ENCODE measurements at places on chromosomes 6 and 20.

DNA sequence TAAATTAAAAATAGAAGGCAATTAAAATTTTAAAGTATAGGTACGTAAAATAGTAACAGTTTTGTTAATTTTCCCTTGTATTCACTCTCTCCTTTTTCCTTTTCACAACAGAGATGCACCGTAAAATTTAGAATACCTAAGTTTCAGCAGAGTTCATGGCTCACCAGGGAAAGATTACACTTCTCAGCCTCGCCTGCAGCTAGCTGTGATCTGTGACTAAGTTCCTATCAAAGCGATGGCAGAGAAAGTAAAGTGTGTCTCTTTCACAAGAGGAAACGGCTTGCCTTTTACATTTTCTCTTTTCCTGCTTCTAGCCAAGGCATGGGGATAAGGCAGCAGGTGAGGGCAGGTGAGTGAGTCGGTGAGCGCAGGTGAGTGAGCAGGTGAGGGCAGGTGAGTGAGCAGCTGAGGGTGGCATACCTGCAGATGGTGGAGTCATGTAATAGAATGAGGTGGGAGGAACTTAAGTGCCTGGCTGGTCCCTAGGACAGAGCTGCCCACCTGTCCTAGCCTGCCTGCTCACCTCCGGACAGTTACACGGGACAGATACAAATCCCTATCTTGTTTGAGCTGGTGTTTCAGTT lies 30.9 kb downstream of the ZFP64 start:
- H3K4me3 ChIP-seq, result no peak overlapping the region
- H3K27ac ChIP-seq, result no peak overlapping the region
- no peak for DNase-seq
- no peaks in the 10 kb centered on the region for H3K36me3 ChIP-seq

DNA sequence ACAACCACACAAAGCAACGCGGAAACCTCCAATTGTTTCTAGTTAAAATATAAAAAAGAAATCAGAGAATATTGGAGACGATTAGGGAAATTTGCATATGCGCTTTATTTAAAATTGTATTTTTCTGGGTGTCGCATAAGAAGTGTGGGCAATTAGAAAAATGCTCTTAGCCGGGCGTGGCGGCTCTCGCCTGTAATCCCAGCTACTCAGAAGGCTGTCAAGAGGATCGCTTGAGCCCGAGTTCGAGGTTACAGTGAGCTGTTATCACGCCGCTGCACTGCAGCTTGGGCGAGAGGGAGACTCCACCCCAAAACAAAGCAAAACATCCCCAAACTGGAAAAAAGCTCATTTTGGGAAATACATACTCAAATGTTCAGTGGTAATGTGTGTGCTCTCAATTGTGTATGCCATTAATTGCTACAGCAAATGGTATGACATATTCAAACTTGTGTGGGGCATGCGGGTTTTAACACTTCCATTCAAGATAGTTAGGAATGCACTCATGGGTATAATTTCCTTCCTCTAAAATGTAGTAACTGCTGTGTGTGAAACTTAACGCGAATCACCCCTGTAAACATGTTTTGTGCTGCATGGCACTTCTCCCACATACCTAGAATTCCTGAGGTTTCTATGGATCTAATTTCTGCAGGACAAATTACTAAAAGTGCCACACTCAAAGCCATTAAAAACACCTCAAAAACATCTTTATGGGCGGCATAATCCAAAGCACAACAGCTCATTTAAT lies 54.7 kb upstream of the HFE start:
- H3K4me3 ChIP-seq, result peak overlapping the region; percentile 44
- H3K4me1 ChIP-seq, result no peaks in the 10 kb centered on the region
- H3K27ac ChIP-seq, result peak overlapping the region; percentile 82
- no peak for DNase-seq
- no peaks in the 10 kb centered on the region for H3K36me3 ChIP-seq

- peak overlapping the region; percentile 9 for H3K27ac ChIP-seq
- H3K4me3 ChIP-seq, result no peak overlapping the region
- no peaks in the 10 kb centered on the region for H3K4me1 ChIP-seq
- H3K36me3 ChIP-seq, result no peaks in the 10 kb centered on the region
Measured at GRCh38 chr6:44008821-44009370, 118.4 kb downstream of the MRPL14 start.

- H3K36me3 ChIP-seq, result no peaks in the 10 kb centered on the region
- no peak overlapping the region for H3K4me3 ChIP-seq
- no peak for DNase-seq
- no peak overlapping the region for H3K27ac ChIP-seq
Measured at GRCh38 chr20:34904202-34904621, 27.8 kb downstream of the ACSS2 start.

DNA sequence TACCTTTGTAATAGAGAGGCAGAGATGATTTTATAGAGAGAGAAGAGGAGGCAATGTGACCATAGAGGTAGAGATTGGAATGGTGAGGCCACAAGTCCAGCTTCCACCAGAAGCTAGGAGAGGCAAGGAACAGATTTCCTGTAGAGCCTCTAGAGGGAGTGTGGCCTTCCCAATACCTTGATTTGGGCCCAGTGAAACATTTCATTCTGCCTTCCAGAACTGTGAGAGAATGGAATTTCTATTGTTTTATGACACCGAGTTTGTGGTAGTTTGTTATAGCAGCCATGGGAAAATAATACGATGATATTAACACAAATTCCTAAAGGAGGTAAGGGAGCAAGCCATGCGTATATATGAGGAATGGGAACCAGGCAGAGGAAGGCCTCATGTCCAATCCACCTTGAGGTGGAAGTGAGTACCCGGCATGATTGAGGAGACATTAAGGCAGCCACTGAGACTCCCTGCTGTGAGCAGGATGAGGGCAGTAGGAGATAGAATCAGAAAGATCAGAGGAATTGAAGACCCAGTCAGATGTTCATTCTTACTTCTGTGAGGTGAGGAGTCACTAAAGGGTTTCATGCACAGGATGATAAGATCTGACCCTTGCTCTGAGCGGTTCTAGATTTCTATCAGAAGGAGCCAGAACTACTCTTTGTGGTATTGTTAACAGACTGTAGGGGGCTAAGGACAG lies 636.3 kb upstream of the IMPG1 start:
- no peak for DNase-seq
- no peaks in the 10 kb centered on the region for H3K27me3 ChIP-seq
- no peak overlapping the region for H3K4me3 ChIP-seq
- H3K4me1 ChIP-seq, result no peaks in the 10 kb centered on the region

- H3K27ac ChIP-seq, result no peak overlapping the region
- no peak for DNase-seq
- H3K4me1 ChIP-seq, result no peaks in the 10 kb centered on the region
- H3K4me3 ChIP-seq, result no peak overlapping the region
Measured at GRCh38 chr6:1487239-1487638, 97.9 kb downstream of the FOXF2 start.

DNA sequence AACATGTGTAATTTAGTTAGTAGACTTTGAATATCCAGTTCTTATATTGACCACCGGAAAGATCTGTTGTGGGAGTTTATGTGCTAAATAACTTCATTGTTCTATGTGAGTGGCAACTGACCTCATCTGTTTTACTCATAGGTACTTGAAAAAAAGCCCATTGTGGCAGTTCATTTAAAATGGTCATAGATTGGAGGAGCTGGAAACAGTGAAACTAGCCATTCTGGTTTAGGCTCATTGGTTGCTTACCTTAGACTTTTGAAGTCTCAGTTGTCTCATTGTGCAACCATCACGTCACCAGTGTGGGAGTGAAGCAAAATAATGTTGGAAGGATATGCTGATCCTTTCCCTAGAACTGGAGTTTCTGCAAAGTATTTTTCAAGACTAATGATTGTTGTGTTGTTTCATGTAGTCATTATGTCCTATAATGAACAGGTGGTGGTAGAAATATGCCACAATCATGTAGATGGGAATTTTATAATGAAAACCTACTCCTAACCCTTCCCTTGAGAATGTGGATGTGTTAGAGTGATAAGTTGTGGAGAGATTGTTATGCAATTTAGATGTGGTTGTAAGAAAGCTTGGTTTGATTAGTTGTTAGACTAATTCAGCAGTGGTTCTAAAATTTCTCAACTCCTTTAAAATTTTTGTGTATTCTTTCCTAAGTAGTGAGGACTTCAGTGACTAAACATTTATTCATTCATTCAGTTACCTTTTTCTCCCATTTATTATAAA lies 18.3 kb downstream of the DSP start:
- no peaks in the 10 kb centered on the region for H3K4me1 ChIP-seq
- DNase-seq, result no peak
- H3K4me3 ChIP-seq, result no peak overlapping the region
- H3K36me3 ChIP-seq, result no peaks in the 10 kb centered on the region

- no peak overlapping the region for H3K27ac ChIP-seq
- DNase-seq, result no peak
- H3K4me3 ChIP-seq, result no peak overlapping the region
- no peaks in the 10 kb centered on the region for H3K27me3 ChIP-seq
- no peaks in the 10 kb centered on the region for H3K4me1 ChIP-seq
Measured at GRCh38 chr20:14470977-14471661, 133.7 kb upstream of the FLRT3 start.

DNA sequence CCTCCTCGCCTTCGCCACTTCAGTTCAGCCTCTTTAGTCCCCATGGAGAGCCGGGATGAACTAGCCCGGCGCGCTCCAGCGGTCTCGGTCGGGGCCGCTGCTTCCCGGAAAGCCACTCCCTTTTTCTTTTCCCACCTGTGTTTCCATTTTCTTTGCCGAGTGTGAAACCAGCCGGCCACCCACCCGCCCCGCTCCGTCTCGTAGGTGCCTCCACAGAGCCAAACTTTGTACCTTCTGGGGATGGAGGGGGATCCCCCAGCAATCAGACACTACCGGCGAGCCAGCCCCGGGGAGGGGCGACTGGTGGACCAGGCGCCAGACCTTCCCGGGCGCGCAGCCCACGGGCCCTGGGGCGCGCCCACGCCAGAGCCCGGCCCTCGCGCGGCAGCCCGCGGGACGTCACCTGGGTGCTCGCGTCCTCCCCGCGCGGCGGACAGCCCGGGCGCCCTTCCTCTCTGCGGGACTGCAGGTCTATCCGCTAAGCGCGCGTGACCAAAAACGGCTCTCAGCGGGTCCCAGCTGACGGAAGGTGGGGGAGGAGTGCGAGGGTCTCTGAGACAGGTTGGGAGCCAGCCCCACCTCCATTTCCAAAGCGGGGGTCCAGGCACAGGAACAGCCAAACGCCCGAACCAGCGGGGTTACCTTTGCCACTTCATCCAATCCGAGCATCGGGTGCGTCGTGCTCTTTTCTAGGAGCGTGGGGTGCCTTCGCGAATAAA lies at the start of gene MCHR2:
Gene MCHR2 (minus strand): TSS at position 691 of the 719 bp plus-strand sequence. CDS start 38,076 bp downstream, outside the sequence.
- no peaks in the 10 kb centered on the region for H3K27me3 ChIP-seq
- no peak within 1 kb of the TSS for H3K4me3 ChIP-seq
- no peak for DNase-seq
- H3K27ac ChIP-seq, result no peak within 1 kb of the TSS
- no peaks in the 10 kb centered on the region for H3K4me1 ChIP-seq

- no peak for DNase-seq
- H3K27ac ChIP-seq, result no peak overlapping the region
- H3K4me1 ChIP-seq, result no peaks in the 10 kb centered on the region
Measured at GRCh38 chr20:41738604-41739206, 120.5 kb upstream of the CHD6 start.

GRCh38 chr20:23544133-23544532 lies 24.2 kb downstream of the CST9L start:
- H3K4me1 ChIP-seq, result no peaks in the 10 kb centered on the region
- H3K27ac ChIP-seq, result no peak overlapping the region
- no peaks in the 10 kb centered on the region for H3K36me3 ChIP-seq
- H3K27me3 ChIP-seq, result no peaks in the 10 kb centered on the region
- H3K4me3 ChIP-seq, result no peak overlapping the region

GRCh38 chr20:8246716-8247115 lies 114.7 kb downstream of the PLCB1 start:
- DNase-seq, result no peak
- H3K27me3 ChIP-seq, result no peaks in the 10 kb centered on the region
- no peaks in the 10 kb centered on the region for H3K4me1 ChIP-seq

DNA sequence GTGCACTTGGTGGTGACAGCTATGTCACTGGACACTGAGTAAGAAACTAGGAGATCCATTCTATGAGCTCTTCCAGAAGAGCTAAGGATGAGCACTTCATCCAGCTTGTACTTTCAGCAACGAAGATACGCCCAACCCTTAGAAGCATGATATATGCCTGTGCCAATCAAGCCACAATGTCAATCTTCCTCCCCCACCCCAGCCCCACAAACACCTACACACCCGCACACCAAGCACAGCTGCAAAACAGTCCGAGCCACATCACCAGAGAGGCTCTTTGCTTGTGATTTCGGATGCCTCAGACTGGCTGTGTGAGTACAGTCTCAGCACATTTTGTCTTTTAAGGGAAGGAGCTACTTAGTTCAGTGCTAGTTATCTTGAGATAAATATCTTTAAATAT lies 260.5 kb downstream of the FOXC1 start:
- DNase-seq, result no peak
- no peaks in the 10 kb centered on the region for H3K4me1 ChIP-seq
- no peaks in the 10 kb centered on the region for H3K36me3 ChIP-seq
- H3K27ac ChIP-seq, result no peak overlapping the region
- no peak overlapping the region for H3K4me3 ChIP-seq
- no peaks in the 10 kb centered on the region for H3K27me3 ChIP-seq

GRCh38 chr6:71888756-71889340 lies 2.5 kb downstream of the RIMS1 start:
- DNase-seq, result no peak
- H3K27me3 ChIP-seq, result no peaks in the 10 kb centered on the region
- H3K4me3 ChIP-seq, result no peak overlapping the region
- H3K36me3 ChIP-seq, result no peaks in the 10 kb centered on the region
- no peaks in the 10 kb centered on the region for H3K4me1 ChIP-seq
- H3K27ac ChIP-seq, result no peak overlapping the region

GRCh38 chr6:167111597-167111996 lies 11.3 kb upstream of the CCR6 start:
- H3K27ac ChIP-seq, result no peak overlapping the region
- H3K4me3 ChIP-seq, result no peak overlapping the region
- H3K4me1 ChIP-seq, result no peaks in the 10 kb centered on the region
- H3K36me3 ChIP-seq, result no peaks in the 10 kb centered on the region

DNA sequence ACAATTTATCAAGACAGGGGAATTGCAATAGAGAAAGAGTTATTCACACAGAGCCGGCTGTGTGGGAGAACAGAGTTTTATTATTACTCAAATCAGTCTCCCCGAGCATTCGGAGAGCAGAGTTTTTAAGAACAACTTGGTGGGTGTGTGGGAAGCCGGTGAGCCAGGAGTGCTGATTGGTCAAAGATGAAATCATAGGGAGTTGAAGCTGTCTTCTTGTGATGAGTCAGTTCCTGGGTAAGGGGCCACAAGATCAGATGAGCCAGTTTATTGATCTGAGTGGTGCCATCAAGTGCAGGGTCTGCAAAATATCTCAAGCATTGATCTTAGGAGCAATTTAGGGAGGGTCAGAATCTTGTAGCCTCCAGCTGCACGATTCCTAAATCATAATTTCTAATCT lies 50.0 kb upstream of the ECI2 start:
- no peaks in the 10 kb centered on the region for H3K4me1 ChIP-seq
- no peaks in the 10 kb centered on the region for H3K27me3 ChIP-seq
- no peak overlapping the region for H3K4me3 ChIP-seq
- H3K27ac ChIP-seq, result no peak overlapping the region
- DNase-seq, result no peak
- no peaks in the 10 kb centered on the region for H3K36me3 ChIP-seq

DNA sequence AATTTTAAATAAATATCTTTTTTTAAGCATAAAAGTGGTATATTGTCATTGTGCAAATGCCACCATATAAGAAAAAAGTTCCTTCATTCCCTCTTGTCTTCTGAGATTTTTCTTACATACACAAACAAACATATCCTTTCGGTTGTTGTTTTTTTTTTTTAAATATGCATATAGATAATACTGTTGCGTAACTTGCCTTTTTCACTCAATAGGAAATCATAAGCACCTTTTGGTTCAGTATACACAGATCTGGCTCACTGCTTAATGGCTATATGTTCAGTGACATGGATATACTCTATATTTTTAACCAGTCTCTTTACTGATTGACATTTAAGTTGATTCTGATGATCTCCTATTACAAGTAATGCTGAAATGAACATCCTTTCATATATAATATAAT lies 40.1 kb downstream of the AKAP12 start:
- no peaks in the 10 kb centered on the region for H3K36me3 ChIP-seq
- no peaks in the 10 kb centered on the region for H3K27me3 ChIP-seq
- H3K4me3 ChIP-seq, result no peak overlapping the region
- H3K4me1 ChIP-seq, result no peaks in the 10 kb centered on the region
- H3K27ac ChIP-seq, result peak overlapping the region; percentile 34

All from uterus (tissue), 4 donors.